ENCODE measurements at places on chromosomes 1 and 21.
A peak's percentile ranks its signal among the peaks of the same experiment; 100 is the strongest.

DNA sequence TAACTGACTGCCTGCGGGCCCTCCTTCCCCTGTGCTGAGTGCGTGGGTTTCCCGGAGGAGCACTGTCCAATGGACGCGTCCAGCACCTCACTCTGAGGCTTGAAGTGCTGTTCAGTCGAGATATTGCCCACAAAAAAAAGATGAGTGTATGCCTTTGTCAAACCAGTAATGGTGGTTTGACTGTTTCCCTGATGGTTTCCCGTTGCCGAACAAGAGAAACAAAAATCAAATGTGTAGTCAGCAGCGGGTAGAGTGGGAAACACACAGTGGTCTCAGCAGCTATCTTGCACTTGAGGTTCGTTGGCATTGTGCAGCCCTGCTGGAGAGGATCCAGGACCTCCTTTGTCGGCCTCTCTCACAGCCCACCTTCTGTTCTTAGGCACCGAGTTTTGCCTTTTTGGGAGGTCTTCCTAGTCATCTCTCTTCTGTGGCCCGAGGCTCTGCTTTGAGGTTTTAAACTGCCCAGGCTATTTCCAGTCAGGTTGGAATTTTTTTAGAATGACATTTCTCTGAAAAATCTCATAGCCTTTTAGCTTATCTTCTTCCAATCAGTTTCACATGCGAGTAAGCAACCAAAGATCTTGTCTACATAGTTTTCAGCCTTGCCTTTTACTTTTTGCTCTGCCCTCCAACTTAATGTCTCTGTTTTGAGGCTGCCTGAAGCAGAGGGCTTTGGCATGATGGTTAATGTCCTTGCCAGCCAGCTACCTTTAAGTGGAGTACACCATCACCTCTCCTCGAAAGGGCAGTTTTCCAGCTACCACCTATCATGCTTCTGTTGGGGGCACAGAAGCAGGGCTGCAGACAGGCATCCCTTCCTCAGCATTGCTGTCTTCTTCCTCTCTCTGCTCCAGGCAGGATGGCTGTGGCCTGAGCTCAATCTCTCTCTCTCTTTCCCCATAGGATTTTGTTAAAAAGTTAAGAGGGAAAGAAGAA lies 132.3 kb downstream of the URB2 start:
- DNase-seq: no peak

GRCh38 chr1:180778782-180779398 lies 133.8 kb upstream of the KIAA1614 start:
- DNase-seq: no peak

DNA sequence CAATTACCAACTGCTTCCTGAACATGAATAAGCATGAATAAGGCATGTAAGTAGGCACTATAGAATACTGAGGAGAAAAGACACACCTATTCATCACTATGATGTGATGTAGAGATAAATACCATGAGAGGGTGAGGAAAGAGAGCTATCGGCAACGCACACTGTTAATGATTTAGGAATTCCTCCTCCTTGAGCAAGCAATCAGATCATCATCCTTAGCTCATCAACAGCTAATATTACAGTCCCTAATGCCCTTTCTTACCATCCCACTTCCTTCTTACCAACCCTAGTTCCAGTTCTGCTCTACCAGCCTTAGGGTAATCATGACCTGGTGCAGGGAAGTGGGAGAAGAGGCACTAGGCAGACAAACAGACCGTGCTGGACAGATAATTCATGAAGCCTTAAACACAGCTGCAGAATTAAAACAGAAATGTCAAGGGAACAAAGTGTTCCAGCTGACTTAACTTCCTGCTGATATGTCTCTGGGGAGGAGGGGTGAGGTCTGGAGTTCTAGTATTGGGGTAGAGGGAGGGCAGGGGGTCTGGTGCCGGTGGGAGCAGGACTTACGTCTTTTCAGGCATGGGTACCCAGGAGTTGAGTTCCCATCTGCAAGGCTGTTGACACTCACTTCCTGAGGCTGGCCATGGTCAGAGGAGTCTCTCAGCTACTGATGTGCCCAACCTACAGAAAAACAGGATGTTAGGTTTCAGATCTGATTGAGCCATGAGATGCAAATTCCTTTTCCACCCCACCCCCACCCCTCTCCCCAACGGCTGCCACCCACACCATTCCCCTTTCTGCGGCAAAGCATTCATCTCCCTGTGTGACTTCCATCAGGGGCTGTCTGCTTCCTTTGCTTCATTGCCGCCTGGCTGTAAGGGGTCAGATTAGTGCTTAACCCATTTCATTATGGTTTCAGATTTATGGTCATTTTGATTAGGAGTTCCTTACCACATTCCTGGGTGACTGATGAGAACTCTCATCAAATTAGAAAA lies 12.6 kb upstream of the RCSD1 start:
- DNase-seq: peak; percentile 34

DNA sequence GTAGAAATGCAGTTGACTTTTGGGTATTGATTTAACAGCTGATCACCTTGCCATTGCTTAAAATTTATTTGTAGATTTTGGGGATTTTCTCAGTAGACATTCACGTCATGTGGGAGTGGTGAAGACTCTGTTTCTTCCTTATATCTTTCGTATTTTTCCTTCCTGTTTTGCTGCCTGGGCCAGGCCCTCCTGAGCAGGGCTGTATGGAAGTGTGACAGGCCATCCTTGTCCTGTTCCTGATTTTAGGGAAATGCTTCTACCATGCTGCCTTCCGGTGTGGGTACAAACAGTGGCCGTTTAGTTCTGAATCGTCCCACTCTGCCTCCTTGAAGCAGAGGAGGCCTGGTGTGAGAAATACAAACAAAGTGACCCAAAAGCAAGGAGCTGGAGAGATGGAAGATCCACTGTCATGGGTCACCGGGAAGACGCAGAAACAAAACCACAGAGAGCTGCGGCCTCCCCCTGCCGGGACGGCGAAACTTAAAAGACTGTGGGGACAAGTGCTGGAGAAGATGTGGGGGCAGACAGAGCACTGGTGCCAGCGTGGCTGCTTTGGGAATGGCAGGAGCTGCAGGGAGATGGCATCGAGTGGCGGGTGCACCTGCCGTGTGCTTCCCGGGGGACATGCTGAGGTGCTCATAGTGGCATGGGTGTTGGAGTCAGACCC lies 7.6 kb downstream of the AGPAT3 start:
- DNase-seq: no peak

GRCh38 chr1:235330918-235331285 lies 2.5 kb downstream of the GGPS1 start:
- DNase-seq: no peak

DNA sequence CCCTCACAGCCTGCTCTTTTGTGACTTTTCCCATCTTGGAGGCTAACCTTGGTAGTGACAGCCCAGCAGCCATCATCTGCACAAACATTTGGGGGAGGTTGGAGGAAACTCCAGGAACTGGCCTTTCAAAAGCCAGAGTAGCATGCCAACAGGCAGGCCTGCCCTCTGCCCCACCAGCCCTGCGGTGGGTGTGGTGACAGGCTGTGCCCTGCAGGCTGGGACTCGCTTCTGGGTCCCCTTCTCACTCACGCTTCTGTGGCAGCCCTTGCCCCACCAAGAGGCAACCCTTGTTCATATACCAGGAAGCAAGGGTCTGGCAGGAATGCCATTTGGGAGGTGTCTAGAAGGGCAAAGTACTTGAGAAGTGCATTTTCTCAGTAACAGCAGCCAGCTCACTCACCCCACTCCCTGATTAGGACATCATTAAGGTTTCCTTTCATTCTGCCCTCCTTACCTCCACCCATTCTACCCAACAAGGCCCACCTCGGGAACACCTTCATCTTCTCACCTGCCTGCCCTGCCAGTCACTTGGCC lies 20.8 kb upstream of the FAM3B start:
- no peak for DNase-seq

GRCh38 chr1:14788080-14788479 lies 189.6 kb downstream of the KAZN start:
- DNase-seq: no peak

GRCh38 chr1:26822737-26823395 lies 3.6 kb upstream of the ZDHHC18 start:
- no peak for DNase-seq

- no peak for DNase-seq
Observed at GRCh38 chr1:72434070-72434469, 151.7 kb upstream of the NEGR1 start.

DNA sequence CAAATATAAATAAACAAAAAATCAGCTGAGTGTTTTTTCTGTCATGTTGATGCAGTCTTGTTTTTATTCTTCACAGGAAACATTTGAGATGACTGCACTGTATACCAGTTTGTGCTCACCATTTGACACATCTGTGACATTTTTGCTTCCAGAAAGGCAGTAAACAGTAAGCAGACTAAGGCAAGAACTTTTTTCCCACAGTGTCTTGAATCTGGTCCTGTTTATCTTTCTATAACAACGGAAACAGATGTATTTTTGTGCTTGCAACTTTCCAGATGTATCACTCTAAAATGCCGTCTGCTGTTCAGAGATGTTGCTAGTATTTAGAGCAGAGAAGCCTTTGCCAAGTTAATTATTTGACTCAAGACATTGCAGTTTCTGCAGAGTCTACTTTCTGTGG lies 105.5 kb downstream of the ZC3H11B start:
- DNase-seq: no peak

GRCh38 chr1:30041741-30042437 lies 681.5 kb downstream of the MATN1 start:
- DNase-seq: no peak

DNA sequence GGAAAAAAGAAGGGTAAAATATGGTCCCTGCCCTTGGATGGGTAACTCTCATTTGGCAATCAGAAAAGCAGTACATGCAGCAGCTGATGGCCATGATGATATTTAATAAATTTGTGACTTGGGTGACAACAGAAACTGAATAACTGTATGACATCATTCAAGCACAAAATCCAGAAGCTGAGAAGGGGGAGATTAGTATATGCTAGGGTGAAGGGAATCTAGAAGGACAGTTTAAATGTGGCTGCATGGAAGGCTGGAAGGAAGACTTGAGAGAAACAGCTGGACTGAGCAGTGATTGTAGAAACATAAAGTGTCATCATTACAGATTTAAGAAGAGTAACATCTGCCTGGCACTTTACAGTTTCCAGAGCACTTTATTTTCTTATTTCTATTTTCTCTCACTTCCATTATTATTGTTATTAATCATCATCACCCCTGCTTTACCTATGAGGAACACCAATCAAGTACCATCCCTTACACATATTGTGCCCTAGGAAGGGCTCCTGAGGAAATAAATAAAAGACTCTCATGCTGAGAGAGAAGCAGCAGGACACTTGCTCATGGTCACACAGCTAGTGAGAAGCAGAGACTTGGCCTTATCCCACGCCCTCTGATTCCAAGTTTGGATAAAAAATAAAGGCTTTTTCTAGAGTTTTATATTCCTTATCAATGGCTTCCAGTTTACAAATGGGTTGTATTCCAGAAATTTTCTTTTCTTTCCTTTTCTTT lies 207.2 kb downstream of the PBX1 start:
- DNase-seq: no peak

- no peak for DNase-seq
Observed at GRCh38 chr1:63622849-63623566, 29.8 kb downstream of the PGM1 start.

- DNase-seq: peak; percentile 76
Observed at GRCh38 chr1:144551543-144552424, 40.9 kb upstream of the PPIAL4F start.
